ENCODE measurements at places on chromosomes 4 and X. TPM values are rescaled to one million over a fixed set of nuclear protein-coding genes. Genes with fewer than 3 reads are reported as not detected.

DOK7 gene
- 0.17 TPM for total RNA-seq

SCML2 gene
- total RNA-seq, result 1.7 TPM

LRAT gene
- total RNA-seq, result 0.15 TPM

ASB5 gene
- total RNA-seq, result 1.2 TPM

PNMA5 gene
- not detected for total RNA-seq

SYP gene
- 0.87 TPM for total RNA-seq

DMD gene
- 3.9 TPM for total RNA-seq

ARAP2 gene
- 1.2 TPM for total RNA-seq

FRAS1 gene
- 0.15 TPM for total RNA-seq

H2BW2 gene
- not detected for total RNA-seq

RHOXF2B gene
- not detected for total RNA-seq

SLC39A8 gene
- 9.3 TPM for total RNA-seq

ARHGAP36 gene
- total RNA-seq, result not detected

ZDHHC15 gene
- under 0.01 TPM for total RNA-seq

DGAT2L6 gene
- total RNA-seq, result not detected

PRRG1 gene
- 14.1 TPM for total RNA-seq

HMGN5 gene
- total RNA-seq, result 1.6 TPM

Measured in smooth muscle cell of trachea (primary cell).